ENCODE measurements at places on chromosomes 4 and X.

DNA sequence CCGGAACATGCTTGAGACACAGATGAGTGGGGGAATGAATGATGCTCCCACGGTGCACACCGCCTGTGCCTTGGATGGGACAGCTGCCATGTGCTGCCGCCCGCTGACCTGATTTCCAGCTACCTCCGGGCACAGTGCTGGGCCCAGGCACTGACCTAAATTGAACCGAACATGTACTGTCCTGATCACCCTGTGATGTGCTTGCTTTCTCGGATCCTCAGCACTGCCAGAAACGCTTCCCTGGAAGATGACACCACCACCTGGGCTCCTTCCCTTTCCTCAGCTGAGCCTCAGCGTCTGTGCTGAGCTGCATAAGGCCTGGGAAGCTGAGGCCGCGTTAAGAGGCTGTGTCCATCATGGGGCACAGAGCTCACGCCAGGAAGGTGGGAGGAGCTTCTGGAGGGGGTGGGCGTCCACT, 39.3 kb upstream of the MXD4 start:
- DNase-seq = peak; percentile 5

- no peak for DNase-seq
Observed at GRCh38 chr4:4472344-4472958, 69.4 kb downstream of the STX18 start.

GRCh38 chr4:127364397-127364796, 268.4 kb upstream of the INTU start:
- DNase-seq = no peak

DNA sequence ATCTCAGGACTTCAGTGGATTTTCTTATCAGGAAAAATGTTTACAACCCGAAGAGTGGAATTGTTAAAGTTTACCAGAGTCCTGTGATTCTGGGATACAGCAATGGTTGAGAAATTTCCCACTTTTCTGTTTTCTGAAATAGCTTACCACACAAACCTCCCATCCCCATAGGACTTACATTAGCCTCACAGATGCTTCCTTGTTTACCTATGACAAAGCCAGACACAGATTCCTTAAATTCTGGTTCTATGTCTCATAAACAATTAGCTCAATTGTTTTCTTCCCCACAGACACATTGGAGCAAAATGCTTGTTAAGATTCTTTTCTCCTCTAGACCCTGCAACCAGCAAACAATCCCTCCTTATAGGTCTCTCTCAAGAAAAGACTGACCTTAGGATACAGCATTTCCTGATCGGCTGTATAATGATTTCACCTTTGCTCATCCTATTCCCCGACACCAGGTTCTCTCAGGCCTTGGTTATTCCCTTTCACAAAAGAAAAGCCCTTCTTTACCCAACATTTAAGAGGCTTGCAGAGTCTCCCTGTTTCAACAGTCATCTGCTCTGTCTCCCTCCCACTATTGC, 886.2 kb downstream of the ARAP2 start:
- no peak for DNase-seq

GRCh38 chr4:849478-850175, 23.7 kb upstream of the CPLX1 start:
- DNase-seq = no peak

GRCh38 chr4:165462009-165462408, 83.2 kb downstream of the CPE start:
- DNase-seq = no peak

- no peak for DNase-seq
Observed at GRCh38 chr4:53494851-53495250, 96.4 kb downstream of the LNX1 start.

- no peak for DNase-seq
Observed at GRCh38 chr4:152591396-152591795, 55.5 kb upstream of the FBXW7 start.

DNA sequence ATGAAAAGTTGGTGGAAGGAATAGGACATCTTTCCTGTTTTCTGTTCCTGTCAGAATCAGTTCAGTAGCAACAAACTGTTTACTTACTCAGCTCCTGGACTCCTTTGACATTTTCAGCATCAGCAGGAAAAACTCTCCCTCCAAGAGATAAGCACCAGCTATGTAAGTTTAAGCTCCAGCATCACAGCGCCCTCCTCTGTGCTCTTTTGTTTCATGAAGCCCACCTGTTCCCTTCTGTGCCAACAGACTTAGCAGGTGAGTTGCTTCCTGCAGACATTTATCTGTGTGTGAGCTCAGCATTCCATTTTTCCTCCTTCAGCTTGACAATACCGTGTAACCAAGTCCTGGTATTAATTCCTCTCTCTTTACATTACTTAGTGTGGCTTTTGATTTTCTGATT, 644.1 kb upstream of the AGA start:
- DNase-seq = no peak

DNA sequence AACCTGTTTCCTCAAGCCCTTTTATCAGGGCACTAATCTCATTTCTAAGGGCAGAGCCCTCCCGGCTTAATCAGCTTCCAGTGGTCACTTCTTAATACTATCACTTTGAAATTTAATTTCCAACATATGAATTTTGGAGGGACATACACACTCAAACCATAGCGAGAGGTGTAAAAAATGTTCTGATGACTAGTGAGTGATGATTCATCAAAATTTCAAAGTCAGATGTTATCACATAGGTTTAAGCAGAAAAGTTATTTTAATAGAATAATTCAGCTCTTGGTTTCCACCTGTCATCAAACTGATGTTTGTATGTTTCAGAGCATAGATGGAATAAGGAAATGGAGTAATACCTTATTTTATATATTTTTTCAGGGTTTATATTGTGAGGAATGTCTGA, 161.9 kb downstream of the TLL1 start:
- no peak for DNase-seq

DNA sequence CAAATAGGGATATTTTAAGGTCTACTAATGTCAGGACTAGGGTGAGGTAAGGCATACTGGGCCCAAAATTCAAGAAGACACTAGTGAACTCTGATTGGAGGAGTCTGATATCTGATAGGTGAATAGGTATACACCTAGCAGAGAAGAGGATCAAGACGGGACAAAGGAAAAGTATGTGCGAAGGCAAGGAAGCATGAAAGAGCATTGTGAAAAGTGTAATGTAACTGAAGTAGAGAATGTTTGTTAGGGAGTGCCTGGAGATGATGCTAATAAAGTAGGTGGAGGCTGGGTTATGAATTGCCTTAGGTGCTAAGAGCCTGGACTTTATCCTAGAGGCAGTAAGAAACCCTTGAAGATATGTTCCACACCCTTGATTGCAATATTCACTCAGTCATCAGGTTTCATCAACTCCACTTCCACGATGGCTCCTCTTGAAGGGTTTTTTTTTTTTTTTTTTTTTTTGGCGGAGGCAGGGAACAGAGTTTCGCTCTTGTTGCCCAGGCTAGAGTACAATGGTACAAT, 49.9 kb upstream of the XIAP start:
- DNase-seq = no peak

DNA sequence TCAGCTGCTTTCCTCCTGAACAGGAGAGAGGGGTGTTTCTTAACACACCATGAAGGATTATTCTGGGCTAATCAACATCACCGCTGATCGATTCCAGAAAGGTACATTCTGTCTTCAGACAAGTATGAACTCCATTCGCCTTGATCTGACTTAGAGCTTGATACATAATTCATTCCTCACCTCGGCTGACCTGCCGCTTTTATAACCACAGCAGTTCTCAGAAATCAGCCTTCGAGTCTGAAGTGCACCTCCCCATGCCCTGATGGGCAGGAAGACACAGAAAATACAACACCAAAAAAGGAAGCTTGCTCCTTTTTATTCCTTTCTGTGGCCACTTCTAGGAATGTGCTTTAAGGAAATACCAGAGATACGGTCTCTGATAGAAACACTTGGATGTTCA, 85.7 kb downstream of the JAKMIP1 start:
- no peak for DNase-seq

- no peak for DNase-seq
Observed at GRCh38 chr4:38141808-38142500, 181.8 kb downstream of the PTTG2 start.

GRCh38 chr4:6502747-6503465, 30.5 kb upstream of the PPP2R2C start:
- no peak for DNase-seq

DNA sequence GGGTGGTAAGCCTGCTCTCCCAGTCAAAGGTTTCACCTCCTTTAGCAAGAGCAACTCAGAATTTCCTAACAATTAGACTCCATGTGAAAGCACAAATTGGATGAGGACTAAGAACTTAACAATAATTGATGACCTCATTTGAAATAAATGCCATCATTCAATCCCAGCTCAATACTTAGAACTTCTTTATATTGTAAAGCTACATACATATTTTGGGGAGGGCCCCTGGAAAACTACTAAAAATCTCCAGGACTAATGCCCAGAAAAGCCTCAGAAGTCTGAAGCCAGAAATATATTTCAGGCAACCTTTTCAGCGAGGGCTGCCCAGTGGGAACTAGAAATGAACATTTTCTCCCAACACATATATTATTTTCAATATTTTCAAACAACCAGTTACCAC, 38.1 kb downstream of the AMOT start:
- DNase-seq = no peak

- DNase-seq = no peak
Observed at GRCh38 chr4:133268205-133268604, 119.1 kb downstream of the PCDH10 start.

- no peak for DNase-seq
Observed at GRCh38 chrX:85140964-85141363, 102.6 kb downstream of the SATL1 start.

- no peak for DNase-seq
Observed at GRCh38 chr4:159778298-159778697, 675.4 kb downstream of the RAPGEF2 start.
